ENCODE measurements at places on chromosomes 4 and X.

DNA sequence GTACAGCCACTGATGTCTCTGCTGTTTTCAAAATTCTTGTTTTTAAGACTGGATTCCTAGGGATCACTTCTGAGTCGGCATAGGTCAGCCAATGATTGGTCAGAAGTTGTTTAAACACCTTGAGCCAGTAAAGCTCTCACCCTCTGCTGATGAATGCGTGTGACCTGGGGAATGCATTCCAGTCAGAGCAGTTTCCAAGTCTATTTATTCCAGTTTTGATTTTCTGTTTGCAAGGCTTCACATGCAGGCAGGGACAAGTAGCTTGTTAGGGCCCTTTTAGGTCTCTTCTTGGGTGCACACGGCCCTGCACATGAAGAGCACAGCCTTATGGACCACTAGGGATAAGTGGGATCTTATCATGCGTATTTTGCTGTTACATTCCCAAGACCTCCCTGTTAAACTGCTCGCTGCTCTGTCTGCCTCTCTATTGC is 47.0 kb downstream of the KLHL15 start:
- no peak for DNase-seq

GRCh38 chrX:101359966-101360365 is 11.4 kb upstream of the TIMM8A start:
- no peak for DNase-seq

DNA sequence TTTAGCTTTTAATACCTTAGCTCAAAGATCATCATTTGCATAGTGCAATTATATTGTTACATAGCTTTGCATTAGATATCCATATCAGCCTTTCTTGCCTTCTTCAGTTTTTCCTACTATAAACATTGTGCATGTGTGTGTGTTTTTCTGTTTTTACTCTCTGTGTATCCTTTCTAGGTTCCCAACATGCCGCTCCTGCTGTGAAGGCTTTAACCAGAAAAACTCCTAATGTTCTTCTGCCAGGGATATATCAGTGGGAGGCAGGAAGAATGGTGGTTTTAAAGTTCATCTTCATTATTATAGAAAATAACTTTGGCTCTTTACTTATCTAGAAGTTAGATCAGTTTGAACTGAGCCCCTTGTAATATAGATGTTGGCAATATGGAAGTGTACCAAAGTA is 61.2 kb downstream of the CPE start:
- no peak for DNase-seq

DNA sequence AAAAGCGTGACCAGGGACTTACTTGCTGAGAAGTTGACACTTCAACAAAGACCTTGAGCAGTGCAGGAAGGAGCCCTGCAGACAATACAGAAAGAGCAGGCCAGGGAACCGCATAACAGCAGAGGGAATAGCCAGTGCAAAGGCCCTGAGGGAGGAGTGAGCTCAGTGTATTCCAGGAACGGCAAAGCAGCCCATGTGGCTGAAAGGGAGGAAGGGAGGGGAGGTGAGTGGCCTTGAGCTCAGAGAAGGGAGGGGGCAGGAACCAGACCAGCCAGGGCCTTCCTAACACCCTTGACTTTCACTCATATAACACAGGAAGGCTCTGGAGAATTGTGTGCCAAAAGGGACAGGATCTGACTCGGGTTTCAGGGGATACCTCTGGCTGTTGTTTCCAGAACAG is 112.2 kb downstream of the BCOR start:
- DNase-seq, result no peak

DNA sequence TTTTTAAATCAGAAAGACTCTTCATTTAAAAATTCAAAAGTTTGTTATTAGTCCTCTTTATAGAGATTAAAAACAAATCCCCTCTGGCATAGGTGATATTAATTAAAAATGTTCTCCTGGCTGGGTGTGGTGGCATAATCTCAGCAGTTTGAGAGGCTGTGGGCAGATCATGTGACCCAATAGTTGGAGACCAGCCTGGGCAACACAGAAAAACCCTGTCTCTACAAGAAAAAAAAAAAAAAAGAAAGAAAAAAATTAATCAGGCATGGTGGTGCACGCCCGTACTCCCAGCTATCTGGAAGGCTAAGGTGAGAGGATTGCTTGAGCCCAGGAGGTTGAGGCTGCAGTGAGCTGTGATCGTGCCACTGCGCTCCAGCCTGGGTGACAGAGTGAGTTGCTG is 38.9 kb downstream of the RASGEF1B start:
- DNase-seq, result no peak

GRCh38 chr4:75844151-75844662 is 58.0 kb downstream of the PPEF2 start:
- no peak for DNase-seq

DNA sequence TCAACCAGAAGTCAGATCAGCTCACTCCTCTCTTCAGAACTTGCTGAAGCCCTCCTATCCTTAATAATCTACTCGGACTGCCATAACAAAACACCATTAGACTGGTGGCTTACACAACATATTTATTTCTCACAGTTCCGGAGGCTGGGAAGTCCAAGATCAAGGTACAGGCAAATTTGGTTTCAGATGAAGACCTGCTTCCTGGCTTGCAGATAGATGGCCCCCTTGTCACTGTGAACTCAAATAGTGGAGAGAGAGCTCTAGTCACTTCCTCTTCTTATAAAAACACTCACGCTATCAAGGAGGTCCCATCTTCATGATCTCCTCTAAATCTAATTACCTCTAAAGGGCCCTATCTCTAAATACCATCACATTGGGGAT is 125.1 kb downstream of the CAMK2D start:
- DNase-seq, result no peak

GRCh38 chr4:120718979-120719566 is 203.5 kb downstream of the PRDM5 start:
- DNase-seq, result no peak

- DNase-seq, result no peak
Observed at GRCh38 chr4:48127231-48127630, 6.8 kb downstream of the TXK start.

DNA sequence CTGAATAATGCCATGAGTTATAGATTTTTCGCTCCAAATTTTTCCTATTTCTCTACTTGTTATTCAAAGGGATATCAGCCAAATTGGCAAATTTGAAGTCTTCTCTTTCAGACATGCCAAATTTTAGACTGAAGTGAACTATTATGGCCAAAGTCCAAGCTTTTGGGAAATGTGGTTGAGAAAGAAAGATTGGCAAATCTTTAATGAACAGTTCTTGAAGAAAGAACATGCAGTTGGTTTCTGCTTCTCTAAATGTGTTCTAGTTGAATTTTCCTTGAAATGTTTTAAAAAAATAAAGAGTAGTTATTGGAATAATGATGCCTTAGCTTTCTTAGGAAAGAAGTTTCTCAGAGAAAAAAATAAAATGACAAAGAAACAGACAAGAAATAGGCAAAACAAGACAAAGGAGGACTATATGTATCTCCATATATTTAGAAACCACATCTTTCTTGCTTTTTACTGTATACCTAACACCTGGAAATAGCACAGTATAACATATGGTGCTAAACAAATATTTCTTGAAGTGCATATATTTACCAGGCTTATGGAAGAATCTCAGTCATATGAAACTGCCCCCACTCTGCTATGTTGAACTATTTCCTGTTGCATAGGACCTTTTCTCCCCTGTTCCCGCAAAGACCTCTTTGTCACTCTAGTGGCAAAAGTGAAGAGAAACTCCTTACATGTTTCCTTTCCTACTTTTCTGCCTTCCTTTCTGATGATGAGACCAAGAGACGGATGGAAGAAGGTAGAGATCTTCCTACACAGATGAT is 250.0 kb downstream of the ARHGAP24 start:
- DNase-seq, result no peak

DNA sequence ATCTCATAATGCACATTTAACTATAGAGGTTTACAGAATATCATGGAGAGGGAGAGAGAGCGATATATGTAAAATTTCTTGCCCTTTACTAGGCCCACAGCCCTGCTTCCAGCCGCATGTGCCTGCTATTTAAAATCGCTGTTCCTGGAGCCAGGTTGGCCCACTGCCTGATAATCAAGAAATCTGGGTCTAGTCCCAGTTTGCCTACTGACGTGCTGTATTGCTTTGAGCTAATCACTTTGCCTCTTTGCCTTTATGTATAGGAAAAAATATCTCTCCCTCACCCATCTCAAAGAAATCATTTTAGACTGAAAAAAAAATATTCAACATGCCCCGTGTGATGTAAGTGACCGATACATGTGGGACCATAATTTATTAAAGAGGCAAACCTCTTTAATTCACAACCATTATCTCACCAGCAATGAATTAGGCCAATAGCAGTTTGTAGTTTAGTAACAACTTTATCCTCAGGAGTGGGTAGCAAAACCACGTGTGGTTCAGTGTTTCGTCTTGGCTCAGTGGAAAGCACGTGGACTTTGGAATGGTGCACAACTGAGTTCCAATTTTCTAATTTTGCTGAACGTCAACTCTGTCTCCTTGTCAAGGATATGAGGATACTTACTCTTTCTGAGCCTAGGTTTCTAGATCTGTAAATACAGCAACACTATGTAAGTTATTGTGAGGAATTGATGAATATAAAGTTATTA is 62.6 kb downstream of the GRXCR1 start:
- DNase-seq, result no peak

GRCh38 chr4:168877511-168878491 is 132.3 kb downstream of the CBR4 start:
- peak; percentile 53 for DNase-seq

DNA sequence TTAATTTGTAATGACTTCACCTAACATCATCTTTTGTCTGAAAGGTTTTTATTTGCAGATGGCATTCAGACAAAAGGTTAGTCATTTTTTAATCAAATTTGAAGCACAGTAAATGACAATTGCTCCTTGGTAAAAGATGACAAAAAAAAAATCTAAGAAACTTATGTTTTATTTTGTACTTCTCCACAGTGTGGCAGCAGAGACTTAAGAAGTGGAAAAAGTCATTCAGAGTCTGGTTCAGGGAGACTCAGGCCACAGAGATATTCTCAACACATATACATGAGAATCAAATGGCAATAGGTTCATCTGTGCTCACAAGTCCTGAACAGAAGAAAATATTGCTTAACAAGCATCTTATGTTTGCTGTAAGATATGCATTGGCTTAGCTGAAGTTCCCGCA is 436.2 kb downstream of the KCNIP4 start:
- no peak for DNase-seq

- DNase-seq, result no peak
Observed at GRCh38 chr4:3445829-3446545, 4.2 kb downstream of the HGFAC start.
